ENCODE measurements at places on chromosomes 6 and 20. TPM values are rescaled to one million over a fixed set of nuclear protein-coding genes. Genes with fewer than 3 reads are reported as not detected.
A peak's percentile ranks its signal among the peaks of the same experiment; 100 is the strongest.

The YIPF3 gene
- total RNA-seq: 41.8 TPM

The CEP250 gene
- total RNA-seq: 13.6 TPM

The OVOL2 gene
- total RNA-seq: 11.0 TPM

The PTGIS gene
- total RNA-seq: 2.9 TPM

DNA sequence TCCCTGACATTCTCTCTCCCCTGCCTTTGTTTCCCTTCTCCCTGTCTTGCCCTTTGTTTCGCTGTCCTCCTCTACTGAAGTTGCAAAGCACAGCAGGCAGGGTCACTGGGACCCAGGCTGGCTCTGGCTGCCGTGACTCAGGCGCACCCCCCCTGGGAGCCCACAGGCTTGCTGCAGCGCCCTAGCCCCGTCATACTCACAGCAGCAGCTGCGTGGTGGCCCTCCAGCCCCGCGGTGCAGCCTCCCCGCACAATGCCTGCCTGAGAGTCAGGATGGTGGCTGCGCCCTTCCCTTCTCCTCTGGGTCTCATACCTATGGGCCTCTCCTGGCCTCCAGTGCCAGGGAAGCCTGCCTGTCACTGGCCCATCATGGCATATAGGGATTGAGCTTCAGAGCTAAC is 41.7 kb downstream of the TXNDC5 start:
- peak; percentile 22 for ATAC-seq

DNA sequence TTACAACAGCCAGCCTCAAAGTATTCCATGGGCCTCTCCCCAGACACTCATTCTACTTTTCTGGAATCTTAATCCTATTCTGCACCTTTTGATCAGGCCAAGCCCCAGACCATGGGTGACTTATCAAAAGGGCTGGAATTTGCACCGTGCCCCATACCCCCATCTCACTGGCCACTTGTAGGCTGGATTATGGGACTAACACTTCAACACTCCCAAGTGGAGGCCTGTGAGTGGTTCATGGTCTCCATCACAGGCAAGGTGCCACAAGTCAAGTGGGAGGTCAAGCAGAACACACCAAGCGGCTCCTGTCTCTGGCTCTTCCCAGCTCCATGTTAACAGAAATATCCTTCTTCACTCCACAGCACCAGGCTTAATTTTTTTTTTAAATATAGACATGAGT is 212.3 kb upstream of the HEY2 start:
- no peak for ATAC-seq

GRCh38 chr6:116059713-116060571 is 749 bp downstream of the FRK start:
- ATAC-seq: peak; percentile 38

GRCh38 chr20:54283253-54283652 is 75.4 kb downstream of the PFDN4 start:
- ATAC-seq: no peak

- ATAC-seq: no peak
These were observed 21.5 kb upstream of the TMEM30A start for GRCh38 chr6:75306064-75306463.

- no peak for ATAC-seq
These were observed 3.9 kb upstream of the CCN6 start for GRCh38 chr6:112049996-112050395.

DNA sequence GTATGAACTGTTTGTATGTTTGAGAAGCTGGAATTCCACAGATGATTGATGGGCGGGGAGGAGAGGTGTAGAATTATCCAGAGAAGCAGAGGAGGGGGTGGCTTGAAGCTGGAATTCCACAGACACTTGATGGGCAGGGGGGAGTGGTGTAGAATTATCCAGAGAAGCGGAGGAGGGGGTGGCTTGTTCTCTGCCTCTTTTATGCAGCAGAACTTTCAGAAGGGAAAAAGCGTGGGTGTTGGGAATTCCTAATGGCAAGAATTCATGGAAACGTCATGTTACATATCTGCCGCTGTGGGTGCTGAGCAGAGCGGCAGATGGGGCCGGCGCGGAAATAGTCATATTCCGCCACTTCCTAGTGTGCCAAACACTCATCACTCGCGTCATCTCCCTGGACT is 167.9 kb upstream of the KCNG1 start:
- ATAC-seq: no peak

DNA sequence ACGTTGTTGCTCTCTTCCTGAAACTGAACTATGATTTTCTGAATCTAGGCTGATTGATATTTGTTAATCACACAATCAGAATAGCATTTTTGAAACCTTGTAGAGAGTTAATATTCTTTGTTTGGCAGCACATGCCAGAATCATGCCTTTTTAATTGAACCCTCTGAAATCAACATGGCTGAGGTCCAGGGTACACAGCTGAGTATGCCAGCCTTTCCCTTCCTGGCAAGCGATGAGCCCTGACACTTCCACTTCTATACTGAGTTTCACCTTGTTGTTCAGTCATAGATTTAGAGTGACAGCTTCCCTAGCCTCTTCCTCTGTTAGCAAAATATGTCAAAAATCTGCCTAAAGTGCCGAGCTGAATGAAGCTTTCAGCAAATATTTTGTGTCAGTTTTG is 6.8 kb downstream of the HDDC2 start:
- ATAC-seq: no peak

- ATAC-seq: no peak
These were observed 340.1 kb downstream of the BCKDHB start for GRCh38 chr6:80446454-80447045.

DNA sequence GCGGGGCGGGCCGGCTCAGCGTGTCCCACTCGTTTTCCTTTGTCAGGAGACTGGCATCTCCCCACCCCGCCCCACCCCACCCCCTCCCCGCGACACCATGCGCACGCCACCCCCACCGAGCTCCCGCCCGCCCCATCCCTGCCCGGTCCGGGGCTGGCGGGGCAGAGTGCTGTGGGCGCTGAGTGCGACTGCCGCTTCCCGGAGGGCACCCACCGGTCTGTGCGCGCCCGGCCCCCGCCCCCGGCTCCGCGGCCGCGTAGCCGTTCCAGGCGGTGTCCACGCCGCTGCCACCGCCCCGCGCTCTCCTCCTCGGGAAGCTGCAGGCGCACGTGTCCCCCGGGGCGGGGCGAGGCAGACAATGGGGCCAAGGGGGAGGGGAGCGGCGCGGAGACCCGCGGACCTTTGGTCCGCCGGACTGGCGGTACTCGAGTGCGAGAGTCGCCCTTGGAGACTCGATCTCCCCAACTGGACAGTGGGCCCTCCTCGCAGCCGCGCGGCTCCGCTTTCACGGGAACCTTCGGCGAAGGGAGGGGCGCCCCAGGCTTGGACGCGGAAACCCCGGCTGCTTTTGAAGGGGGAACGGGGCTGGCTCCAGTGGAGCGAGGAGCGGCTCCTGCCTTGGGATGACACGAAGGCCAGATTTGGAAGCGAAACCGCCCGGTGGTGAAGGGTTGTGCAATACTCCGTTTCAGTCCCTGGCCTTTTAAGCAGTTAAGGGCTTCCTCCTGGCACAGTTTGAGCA is 1.0 kb upstream of the SYNCRIP start:
- ATAC-seq: peak; percentile 72

DNA sequence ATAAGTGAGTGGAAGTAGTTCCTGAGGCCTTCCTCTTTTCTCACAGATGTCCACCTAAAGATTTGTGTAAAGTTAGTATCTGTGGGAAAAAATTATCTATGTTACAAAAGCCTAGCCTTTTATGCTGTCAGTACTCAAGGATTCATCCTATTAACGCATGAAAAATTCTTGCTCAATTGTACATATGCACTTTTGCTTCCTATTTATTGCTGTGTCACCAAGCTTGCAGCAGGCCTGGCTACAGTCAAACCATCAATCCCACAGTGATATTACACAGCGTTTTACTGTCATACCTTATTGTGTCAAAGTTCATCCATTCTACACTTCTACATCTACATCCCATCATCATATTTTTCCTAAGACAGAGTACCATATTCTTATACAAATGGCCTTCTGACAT is 151.1 kb upstream of the PLN start:
- no peak for ATAC-seq

DNA sequence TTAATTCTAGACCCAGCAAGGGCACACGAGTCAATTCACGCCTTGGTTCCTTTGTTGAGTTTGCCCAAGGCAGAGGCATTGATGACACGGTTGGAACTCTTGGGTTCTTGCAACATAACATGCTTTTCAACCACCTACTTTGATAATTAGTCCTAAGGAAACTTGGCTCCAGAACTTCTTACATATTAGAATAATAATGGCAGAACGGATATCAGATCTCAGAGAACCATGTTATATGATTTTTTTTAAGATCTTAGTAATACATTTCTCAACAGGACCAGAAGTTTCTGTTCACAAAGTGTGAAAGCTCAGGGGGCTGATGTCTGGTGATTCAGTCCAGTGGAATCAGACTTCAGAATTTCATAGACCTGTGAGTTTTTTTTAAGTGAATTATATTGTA is 19.2 kb downstream of the SPTLC3 start:
- peak; percentile 66 for ATAC-seq

- ATAC-seq: no peak
These were observed 38.8 kb upstream of the SLA2 start for GRCh38 chr20:36684747-36685146.

DNA sequence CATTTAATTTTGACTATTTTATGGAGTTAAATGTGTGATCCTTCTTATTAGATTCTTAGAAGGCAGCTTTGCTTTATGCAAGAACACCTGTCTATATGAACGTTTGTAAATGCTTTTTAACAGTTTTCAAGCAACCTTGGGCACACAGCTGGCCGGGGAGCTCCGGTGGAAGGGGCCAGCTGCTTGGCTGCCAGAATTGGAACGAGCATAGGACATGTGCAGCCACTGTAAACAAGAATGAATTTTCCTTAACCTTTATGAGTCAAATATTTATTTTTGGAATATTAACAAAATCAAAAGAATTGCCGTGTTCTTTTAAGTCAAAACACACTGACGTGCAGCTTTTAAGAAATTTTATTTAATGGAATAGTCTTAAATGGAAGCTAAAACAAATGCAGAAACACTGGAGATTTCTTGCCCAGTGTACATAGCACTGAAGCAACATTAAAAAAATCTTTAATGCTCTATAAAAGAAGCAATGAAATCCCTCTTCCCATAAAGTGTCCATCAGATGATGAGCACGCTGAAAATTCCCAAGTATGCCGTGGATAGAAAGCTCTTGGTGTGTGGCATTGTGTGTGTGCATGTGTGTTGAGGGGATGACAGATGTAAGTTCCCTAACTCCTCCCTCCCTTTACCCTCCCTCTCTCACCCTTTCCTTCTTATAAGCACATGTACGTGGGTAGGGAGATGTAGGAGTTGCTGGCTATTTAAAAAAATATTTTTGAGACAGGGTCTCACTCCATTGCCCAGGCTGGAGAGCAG is 208.9 kb upstream of the EXOC2 start:
- no peak for ATAC-seq

DNA sequence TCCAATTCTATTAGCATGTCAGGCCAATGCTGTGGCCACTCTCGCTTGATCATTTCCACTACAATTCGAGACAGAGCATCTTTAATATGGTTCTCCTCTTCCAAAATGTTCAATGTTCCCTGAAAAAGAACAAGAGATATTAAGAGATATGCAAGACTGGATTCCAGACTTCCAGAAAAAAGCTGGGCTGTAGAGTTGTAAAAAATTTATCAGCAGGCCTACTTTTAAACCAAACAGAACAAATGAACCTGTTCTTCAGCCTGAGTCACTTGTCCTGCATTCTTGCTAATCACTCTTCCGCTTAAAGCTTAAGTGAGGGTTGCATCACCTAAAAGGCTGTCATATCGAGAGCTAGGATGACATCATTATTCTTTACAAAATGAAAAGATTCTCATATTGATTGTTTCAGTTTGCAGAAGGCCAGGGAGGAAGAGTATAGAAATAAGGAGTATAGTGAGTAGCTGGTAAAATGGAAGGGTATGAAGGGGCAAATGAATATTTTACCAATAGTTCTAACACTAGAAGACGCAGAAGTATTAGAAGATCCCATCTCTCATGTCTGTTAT is 4.9 kb downstream of the XPO5 start:
- ATAC-seq: peak; percentile 72

- ATAC-seq: no peak
These were observed 68.7 kb downstream of the FILIP1 start for GRCh38 chr6:75424618-75425548.

DNA sequence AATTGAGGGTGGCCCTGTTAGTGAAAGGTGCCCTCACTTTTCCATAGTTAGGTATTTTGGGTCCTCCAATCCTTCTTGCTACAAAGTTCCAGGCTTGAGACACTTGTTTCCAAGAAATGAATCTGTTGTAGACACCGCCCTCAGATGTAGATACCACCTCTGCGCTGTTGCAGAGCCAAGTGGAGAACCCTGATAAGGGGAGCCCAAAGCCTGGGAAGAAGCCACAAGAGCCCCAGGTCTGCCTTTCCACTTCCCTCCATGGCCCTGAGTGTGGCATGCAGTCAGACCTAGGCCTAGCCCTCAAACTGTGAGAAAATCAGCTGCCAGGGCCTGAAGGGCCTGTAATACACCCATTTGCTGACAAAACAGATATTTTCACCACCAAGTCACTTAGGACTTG is 37.1 kb downstream of the DTD1 start:
- no peak for ATAC-seq
